ENCODE measurements at places on chromosomes 6 and 20.

GRCh38 chr20:3046677-3047462, 1.0 kb downstream of the MRPS26 start:
- peak; percentile 86 for DNase-seq

DNA sequence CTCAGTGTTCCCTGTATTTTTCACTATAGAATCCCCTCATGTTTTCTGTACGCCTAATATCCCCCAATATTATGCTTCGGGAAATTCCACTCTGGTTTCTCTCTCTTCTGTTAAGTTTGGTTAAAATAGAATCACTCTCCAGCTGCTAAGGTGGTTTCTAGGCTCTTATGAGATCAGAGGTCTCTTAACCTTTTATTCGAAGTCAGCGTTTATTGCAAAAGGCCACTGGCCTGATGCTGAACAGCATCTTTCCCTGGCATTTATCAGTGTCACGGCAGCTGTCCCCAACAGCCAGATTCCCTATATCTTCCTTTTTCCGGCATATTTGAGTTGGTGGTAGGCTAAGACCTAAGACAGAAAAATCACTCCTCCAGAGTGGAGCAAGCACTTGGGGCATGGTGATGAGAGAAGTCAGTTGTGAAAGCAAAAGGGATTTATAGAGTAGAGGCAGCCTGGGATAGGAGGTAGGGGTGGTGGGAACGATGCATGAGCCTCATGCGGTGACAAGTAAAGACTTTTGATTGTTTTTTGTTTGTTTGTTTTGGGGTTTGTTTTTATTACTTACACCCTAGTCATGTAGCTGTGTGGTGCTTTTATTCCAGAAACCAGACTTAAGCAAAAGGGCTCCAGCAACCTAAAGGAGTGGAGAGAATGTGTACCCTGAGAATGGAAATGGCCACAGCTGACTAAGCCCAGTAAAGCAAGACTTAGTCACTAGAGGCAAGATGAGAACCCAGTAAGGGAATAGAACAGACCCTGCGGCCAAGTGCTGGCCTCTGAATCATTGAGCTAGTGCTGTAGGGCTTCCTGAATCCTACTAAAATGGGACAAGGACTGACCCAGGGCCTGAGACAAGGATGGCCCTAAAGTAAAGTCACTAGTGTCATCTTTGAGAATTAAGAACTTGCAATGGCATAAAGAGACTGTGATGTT, 233.0 kb upstream of the PRND start:
- no peak for DNase-seq

GRCh38 chr20:8291200-8291599, 159.1 kb downstream of the PLCB1 start:
- DNase-seq = no peak

DNA sequence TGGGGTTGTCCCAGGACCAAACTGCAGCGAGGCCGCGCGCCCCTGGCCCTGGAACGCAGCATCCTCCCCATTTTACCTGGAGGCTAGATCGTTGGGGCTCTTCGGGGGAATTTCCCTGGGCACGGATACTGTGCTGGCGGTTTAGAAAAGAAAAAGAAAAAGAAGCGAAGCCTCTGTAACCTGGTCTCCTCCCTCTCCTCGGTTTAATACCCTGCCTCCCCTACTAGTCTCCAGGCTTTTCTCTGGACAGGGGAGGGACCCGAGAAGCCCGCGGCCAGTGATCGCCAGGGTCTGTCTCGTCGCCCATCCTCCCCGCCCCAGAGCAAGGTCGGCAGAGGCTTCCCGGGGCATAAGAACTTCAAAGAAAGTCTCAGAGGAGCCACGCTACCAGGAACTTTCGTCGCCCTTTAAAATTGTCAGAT, 6.1 kb upstream of the LAMP5 start:
- DNase-seq = no peak

DNA sequence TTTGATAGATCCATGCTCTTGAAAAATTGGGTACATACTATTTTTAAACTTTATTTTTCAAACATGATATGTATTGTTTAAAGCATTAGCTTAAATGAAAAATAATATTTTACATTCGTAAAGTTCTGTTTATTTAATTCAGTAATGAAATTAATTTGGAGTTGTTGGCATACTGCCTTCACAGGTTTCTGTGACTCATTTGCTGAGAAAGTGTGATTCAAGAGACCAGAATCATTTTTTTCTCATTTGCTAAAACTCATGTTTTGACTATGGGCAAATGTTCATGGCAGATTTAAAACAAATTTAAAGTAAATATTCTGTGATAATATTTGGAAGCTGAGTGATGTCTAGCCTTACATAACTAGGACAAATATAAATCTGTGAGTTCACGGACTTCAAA, 230.4 kb downstream of the BCKDHB start:
- no peak for DNase-seq

DNA sequence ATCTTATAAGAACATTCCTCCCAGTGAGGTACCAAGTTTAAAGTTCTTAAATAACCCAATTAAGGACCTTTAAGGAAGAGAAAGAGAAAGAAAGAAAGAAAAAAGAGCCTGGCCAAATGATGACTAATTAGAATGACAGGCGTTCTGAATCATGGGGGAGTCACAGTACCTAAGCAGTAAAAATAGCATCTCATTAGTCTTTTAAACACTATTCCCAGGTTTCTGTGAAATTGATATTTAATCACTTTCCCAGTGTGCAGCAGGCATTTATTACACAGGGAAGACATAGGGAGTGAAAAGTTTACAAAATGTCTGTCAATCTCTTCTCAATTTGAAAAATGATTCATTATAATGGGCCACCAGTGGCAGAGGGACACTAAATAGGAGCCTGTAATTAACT, 251.4 kb upstream of the MANEA start:
- no peak for DNase-seq

DNA sequence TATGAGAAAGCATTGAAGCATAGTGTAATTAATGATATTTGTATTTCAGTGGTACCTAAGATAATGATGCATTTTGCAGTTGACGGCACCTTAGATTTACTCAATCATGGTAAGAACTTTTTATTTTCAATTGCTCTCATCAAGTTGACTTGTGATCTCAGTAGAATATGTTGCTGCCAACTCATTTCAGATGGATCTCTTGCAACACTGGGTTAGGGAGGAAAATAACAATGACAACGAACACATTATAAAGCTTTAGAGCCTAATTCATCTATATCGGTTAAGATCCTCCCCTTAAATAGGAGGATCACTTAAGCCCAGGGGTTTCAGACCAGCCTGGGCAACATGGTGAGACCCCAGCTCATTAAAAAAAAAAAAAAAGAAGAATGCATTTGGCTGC, 18.0 kb upstream of the TBC1D22B start:
- no peak for DNase-seq
